Activated T-helper 2 cell treated with anti-CD3 and anti-CD28 coated beads, Interferon-gamma antibody, Interleukin-2, Interleukin-4, amounts not matched to agents 10 μg/mL and 5 μg/mL and 100 μg/mL, durations not matched to agents 14 hours and 24 hours and 36 hours (primary cell): ENCODE measurements at places on chromosomes 1 and 21.

DNA sequence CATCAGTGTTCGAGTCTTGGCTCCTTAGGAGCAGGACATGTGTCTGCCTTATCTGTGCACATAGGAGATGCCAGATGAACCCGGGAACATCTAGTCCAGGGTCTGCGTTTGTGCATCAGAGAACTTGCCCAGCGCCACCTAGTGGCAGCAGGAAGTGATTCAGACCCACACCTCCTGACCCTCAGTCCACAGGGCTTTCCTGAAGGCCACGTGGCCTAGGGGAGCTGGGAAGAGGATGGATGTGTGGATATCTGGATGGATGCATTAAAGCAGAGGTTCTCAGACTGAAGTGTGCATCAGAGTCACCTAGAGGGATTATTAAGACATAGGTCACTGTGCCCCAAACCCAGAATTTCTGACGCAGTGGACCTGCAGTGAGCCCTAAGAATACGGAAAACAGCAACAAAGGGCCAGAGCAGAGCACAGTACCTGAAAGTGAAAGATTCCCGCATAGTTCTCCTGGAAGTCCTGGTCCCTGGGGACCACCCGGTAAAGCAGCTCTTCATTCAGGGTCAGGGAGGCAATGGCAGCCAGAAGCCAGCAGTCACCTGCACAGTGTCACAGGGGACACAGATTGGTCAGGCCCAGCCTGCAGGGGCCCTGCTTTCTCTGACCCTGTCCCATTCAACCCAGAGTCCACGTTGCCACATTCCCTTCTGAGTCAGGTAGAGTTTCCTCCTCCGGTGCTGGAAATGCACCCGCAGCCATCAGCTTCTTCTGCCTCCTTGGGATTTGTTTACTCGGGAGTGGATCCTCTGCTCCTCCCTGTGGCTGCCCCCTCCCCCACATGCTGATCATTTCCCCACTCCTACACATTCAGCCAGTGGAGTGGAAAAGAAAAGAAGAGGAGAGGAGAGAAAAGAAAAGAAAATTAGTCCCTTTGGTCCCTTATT is 37.0 kb downstream of the CAPN8 start:
- peak; percentile 21 for DNase-seq

- no peak for DNase-seq
Measured at GRCh38 chr1:19646377-19647319, 2.5 kb downstream of the NBL1 start.

- DNase-seq: no peak
Measured at GRCh38 chr1:21021311-21021710, 155.4 kb downstream of the EIF4G3 start.

- DNase-seq: no peak
Measured at GRCh38 chr1:235112297-235113182, 16.1 kb downstream of the TOMM20 start.

- DNase-seq: no peak
Measured at GRCh38 chr21:42373196-42373907, 7.0 kb upstream of the TFF1 start.

DNA sequence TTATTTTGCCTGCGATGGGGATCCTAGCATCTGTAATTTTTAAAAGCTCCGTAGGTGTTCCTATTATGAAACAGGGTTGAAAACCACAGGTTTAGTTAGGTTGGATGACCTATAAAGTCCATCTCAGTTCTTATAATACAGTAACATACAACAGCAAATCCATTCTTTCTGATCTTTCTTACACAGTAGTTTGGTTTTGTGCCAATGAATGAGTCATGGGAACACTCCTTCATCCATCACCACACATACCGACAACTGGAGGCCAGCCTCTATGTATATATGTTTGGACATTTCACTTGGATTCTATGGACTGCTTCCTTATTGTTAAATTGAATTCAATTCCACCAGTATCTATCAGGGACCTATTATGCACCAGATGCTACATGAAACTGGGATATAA is 118.4 kb upstream of the L1TD1 start:
- no peak for DNase-seq

GRCh38 chr21:31405604-31406003 is 61.5 kb upstream of the TIAM1 start:
- no peak for DNase-seq

DNA sequence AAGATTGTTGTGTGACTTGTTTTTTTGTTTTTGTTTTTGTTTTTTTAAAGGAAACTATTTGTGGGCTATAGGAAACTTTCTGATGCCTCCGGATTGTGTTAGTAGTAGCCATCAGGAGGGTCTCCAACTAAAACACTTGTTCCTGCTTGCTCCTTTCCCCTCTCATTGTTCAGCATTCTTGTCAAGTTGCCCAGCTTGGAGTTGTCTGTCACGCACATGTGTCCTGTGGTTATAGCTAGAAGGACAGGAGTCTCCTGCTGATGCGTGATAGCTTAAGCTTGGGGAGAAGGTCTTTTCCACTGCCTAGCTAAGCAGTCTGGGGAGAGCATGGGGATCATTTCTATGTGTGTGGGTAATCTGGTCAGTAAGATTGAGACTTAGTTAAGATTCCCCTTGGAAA is 3.2 kb upstream of the LYPLA2 start:
- no peak for DNase-seq

DNA sequence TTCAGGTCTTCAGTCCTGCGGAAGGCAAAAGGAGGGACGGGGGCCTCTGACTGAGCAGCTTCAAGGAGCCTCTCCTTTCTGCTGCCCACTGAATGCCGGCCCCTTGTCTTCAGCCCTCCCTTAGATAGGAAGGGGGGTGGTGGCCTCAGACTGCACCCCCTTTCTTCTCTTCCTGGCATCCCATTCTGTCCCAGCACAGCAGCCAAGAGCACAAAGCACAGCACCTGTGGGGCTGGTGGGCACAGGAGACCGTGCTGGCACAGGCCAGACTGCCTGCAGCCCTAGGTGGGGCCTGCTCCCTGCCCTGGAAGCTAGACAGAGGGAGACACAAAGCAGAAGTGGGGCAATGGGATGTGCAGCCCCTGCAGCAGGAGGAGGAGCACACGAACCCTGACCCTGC is 1.7 kb upstream of the PAQR6 start:
- no peak for DNase-seq

DNA sequence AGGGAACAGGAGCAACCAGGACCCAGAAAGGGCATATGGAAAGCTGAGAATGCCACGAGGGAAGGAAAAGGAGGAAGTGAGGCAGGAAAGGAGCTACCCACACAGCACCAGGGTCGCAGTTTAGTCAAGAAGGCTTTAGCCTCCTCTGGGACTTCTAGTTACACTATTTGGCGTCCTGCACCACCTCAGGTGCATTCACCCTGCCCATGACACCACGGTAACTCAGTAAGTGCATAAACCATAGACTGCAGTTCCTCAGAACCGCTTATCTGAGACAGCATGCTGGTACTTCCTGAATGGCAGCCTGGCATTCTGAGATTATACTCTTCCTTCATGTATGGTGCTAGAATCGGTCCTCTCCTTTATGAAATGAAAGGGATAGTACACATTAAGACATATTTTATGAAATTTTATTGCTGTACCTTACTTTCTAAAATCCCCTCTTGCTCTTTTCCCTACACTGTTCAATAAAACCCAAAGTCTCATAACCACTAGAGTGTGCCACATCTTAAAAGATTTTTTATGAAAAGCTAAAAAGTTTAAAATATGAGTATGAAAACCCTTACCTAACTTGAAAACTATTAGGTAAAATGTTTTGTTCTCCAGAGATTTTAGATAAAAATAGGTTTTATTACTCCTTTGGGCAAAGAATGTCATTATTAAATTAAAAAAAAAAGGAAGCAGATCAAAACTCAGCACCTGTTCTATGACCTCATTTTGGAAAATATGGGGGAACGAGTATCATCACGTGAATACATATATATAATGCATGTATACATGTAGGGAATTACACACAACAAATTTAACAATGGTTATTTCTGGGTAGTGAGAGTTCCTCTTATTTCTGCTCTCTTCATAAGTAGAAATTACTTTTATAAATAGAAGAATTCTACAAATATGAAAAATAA is 67.3 kb downstream of the VAV3 start:
- DNase-seq: no peak

- DNase-seq: no peak
Measured at GRCh38 chr1:245375789-245376460, 221.1 kb downstream of the KIF26B start.

GRCh38 chr1:94071976-94072375 is 49.0 kb downstream of the ABCA4 start:
- DNase-seq: no peak

DNA sequence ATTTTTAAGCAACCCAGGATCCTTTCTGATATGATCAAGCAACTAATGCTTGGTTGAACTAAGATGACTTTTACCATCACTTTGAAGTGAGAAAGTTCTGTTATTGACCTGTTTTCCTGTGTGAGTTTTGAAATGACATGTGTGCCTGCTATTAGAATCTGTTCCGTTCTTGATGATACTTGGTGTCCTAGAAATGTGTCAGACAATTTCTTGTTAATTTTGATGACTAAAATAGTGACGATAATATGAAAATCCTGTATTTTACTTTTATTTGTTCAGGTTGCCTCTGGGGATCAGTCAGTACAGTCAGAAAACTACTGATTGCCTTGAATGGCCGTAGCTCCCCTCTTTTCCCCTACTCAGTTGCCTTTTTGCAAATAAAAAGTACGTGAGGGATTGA is 228.0 kb downstream of the RYR2 start:
- DNase-seq: no peak

- no peak for DNase-seq
Measured at GRCh38 chr1:11474826-11475225, 4.1 kb upstream of the DISP3 start.

GRCh38 chr1:193767886-193768285 is 581.5 kb upstream of the B3GALT2 start:
- no peak for DNase-seq

GRCh38 chr1:220770245-220770913 is 16.3 kb upstream of the MTARC1 start:
- DNase-seq: no peak

GRCh38 chr1:84851839-84852238 is 41.2 kb downstream of the LPAR3 start:
- DNase-seq: no peak

GRCh38 chr1:32988665-32989064 is 24.1 kb upstream of the RNF19B start:
- DNase-seq: no peak

DNA sequence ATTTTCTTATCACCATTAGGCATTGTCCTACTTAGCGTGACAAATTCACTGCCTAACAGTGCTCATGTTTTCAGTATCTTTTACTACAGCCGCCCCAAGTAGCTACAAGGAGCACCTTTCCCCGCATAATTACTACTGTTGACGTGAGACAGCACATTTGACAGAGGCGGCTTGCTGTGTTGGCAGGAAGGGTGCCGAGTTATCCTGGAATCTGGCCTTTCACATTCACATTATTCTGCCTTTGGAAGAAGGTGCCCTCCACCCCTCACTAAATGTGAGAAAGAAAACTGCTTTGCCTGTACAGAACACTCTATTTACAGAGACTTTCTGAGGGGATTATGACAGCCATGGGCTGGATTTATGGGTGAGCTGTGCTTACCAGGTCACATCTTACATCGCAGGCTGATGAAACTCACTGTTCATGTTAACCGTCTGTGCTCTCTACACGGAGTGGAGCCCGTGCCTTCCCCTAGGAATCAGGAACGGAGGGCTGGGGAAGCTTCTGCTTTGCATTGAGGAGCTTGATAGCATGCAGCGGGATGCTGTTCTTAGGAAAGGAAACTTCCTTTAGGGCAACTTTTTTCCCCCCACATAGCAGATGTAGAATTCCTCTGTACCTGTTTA is 148.0 kb upstream of the ZRANB2 start:
- DNase-seq: no peak

DNA sequence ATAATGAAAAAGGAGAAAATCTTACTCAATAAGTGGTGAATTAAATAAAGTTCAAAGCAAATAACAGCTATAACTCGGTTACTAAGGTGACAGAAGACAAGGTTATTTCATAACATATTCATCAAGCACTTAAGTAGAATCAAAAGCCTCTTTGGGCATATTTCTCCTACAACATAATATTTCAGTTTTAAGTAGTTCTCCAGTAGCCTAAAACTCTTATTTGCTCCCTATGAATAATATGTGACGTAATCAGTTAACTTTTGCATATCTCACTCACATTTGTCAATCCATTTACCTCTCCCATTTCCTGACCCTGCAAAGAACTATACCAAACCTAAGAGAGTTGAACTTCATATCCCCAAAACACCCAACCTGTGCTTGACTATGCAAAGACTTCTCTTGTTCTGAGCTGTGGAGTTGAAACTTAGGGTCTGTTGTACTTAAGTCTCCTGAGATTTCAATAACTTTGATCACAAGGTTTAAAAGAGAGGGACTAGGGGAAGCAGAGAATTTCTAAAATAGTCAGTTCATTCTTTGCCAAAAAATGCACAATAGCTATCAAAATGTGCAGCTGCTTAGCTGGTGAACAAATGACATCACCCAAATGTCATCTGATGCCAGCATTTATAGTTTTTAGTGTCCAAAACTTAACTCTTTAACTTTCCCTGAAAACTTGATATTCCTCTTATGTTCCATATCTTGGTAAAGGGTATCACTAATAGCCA is 37.2 kb downstream of the TTLL7 start:
- DNase-seq: no peak

- DNase-seq: no peak
Measured at GRCh38 chr1:110824192-110824591, 48.8 kb upstream of the CD53 start.

- DNase-seq: no peak
Measured at GRCh38 chr1:226349081-226349480, 40.1 kb upstream of the LIN9 start.

DNA sequence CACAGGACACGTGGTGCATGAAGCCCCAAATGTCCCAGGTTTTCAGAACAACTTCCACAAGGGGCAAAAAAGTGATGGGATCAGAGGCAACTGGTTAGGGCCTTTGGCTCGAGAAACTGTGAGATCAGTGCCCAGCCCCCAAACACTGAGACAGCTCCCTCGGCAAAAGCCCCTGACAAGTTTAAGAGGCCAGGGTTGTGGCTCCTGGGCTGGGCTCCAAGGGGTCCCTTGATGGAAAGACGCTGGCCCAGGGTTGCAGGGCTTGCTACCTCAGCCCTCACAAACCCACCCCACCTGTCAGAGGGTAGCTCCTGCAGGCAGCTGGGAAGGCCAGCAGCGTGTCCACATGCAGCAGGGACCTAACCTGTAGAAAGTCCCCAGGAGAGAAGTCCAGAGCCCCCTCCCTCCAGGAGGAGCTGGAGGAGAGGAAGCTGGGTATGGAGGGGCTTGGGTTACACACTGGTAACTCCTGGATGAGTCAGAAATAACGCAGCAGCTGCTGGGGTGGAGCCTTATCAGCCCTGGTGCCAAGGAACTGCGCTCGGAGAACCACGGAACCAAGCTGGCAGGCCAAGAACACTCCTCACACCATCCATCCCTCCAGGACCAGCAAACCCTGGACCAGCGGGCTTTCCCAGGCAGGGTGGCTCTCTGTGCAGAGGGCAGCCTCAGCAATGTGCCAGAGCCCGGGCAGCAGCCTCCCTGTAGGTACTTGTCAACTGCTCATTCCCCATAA is 37.5 kb downstream of the CTNNBIP1 start:
- no peak for DNase-seq

GRCh38 chr1:2529784-2530512 is at the start of gene HES5:
HES5 (minus strand) TSS chr1:2530263; CDS start chr1:2530164, 99 bp downstream.
- no peak for DNase-seq
